K562 (cell line): ENCODE measurements at places on chromosomes 7 and 10. TPM values are rescaled to one million over a fixed set of nuclear protein-coding genes. Genes with fewer than 3 reads are reported as not detected.

ZNF277 gene
- total RNA-seq, result 18.5 and 20.3 TPM in 2 replicates

- no peaks in the 10 kb centered on the region for H3K36me3 ChIP-seq
- no peak for DNase-seq
- no peaks in the 10 kb centered on the region for H3K27me3 ChIP-seq
- H3K4me3 ChIP-seq, result no peak overlapping the region
- H3K4me1 ChIP-seq, result no peaks in the 10 kb centered on the region
Measured at GRCh38 chr10:107546986-107547385, 382.5 kb upstream of the SORCS1 start.

DNA sequence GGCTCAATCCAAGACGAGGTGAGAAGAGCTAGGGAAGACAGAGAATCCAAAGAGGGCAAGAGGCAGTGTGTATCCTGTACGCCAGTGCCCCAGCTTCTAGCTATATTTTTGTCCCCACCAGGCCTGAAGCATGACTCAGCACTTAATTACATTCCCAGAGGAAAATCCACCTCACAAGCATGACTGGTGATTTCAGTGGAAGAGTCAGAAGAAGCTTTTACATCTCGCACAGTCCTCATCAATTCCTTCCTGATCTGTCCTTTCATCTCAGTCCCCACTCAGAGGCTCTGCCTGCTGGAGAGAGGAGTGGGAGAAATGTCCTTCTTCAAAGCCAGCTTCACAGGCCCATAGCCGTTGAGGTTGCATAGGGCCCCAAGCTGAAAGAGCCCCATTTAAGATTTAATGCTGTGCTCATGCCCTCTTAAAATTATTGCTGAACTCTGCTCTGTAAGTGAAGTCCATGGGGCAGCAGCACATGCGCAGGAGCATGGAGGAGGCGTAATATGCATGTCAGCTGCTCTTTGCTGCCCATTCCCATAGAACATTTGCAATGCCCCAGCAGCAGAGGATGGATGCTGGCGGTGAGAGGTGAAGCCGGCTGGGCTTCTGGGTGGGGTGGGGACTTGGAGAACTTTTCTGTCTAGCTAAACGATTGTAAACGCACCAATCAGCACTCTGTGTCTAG is 39.0 kb upstream of the AOAH start:
- no peak overlapping the region for H3K27ac ChIP-seq
- no peaks in the 10 kb centered on the region for H3K4me1 ChIP-seq
- no peaks in the 10 kb centered on the region for H3K36me3 ChIP-seq
- no peak overlapping the region for H3K4me3 ChIP-seq
- no peak for DNase-seq

MALSU1 gene
- 100 and 101 TPM in 2 replicates for total RNA-seq

DNA sequence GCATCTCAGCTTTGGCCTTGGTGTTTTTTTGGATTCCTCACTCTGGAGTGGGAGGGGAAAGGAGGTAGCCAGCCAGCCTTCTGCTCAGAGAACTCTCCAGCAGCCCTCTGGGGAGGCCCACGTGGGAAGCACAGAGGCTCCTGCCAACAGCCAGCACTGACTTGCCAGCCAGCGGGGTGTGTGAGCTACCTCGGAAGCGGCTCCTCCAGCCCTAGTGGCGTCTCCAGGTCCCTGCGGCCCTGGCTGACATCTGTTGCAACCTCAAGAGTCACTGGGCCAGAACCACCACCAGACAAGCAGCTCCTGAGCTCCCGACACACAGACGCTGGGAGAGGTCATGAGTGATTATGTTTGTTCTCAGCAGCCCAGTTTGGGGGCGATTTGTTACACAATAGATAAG is 180.2 kb upstream of the FZD8 start:
- DNase-seq, result no peak
- H3K27me3 ChIP-seq, result no peaks in the 10 kb centered on the region
- no peaks in the 10 kb centered on the region for H3K36me3 ChIP-seq
- H3K4me3 ChIP-seq, result no peak overlapping the region
- H3K4me1 ChIP-seq, result no peaks in the 10 kb centered on the region

DNA sequence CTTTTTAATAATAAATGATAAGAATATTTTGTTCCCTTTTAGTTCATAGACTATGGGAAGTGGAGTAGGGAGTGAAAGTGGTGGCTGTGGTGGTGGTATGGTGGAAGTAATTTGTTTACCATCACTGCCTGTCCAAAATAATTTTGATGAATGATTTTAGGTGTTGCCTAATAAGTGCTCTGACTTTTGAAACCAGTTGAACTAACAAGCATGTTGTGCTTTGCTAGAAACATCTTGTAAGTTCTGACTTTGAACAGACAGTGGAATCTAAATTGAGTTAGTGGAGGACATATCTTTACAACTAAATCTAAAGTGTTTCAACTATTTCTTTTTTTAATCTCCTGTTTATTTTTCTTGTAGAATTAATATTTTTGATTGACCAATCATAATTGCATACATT is 49.7 kb downstream of the ZEB1 start:
- H3K27me3 ChIP-seq, result no peaks in the 10 kb centered on the region
- DNase-seq, result no peak
- H3K4me3 ChIP-seq, result no peak overlapping the region
- no peak overlapping the region for H3K27ac ChIP-seq
- H3K36me3 ChIP-seq, result no peaks in the 10 kb centered on the region

GRCh38 chr7:158840604-158841003 is 11.3 kb upstream of the ESYT2 start:
- H3K36me3 ChIP-seq, result no peaks in the 10 kb centered on the region
- H3K4me3 ChIP-seq, result no peak overlapping the region
- H3K27ac ChIP-seq, result no peak overlapping the region
- H3K27me3 ChIP-seq, result no peaks in the 10 kb centered on the region
- peaks cover under 1% of the 10 kb centered on the region for H3K4me1 ChIP-seq

DNA sequence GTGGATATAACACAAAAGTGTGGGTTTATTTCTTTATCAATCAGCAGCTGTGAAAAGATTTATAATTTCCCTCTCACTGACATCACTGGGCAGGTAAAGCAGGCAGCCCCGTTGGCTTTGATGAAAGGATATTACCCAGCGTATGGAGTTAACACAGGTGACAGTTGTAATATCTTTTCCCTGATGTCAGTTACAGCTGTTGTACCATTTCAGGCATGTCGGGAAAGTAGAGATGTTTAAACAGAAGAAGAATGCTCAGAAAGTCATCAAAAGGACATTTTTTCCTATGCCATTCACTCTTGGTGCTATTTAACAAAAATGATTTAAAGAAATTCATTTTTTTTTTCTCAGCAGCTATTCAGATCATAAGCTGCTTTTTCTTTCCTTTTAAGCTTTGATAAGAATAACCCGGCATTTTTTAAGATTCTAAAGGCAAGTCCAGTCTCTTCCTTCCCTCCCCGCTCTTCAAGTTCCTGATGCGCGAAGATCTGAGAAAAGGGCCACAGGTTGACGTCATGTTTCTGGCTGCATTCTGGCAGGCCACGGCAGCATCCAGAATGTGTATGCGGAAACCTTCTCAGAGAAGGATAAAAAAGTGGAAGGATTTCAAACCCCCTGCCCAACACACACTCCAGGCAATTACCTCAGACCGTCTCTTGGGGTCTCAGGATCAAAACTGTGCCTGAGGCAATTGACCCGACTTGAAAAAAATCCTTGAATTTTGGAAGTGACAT is 32.5 kb upstream of the ADAM12 start:
- no peaks in the 10 kb centered on the region for H3K36me3 ChIP-seq
- no peaks in the 10 kb centered on the region for H3K27me3 ChIP-seq
- H3K4me1 ChIP-seq, result no peaks in the 10 kb centered on the region

DNA sequence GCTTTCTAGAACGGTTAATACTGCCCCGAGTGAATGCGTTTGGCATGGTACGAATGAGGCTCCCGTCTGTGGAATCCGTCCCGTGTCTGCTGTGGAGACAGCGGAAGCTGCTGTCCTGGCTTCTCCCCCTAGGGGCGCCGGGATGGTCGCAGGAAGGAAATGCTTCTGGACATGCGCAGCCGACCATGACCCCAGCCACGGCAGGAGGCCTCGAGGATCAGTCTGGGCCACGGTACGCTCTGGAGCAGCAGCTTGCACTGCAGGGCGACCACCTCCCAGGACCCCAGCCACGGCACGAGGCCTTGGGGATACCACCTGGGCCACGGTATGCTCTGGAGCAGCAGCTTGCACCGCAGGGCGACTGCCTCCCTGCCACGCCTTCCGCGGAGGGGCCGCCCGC is 107.9 kb downstream of the CYTH3 start:
- peak; percentile 43 for DNase-seq
- H3K36me3 ChIP-seq, result peaks cover 62% of the 10 kb centered on the region; the same call in 2 of the 3 replicates
- no peaks in the 10 kb centered on the region for H3K27me3 ChIP-seq
- H3K4me3 ChIP-seq, result no peak overlapping the region
- H3K4me1 ChIP-seq, result peaks cover 26% of the 10 kb centered on the region

CCDC172 gene
- total RNA-seq, result not detected in 2 replicates

H2BK1 gene
- total RNA-seq, result not detected in 2 replicates

OR6B1 gene
- not detected in 2 replicates for total RNA-seq

CYP3A4 gene
- 0.07 and 0.18 TPM in 2 replicates for total RNA-seq

PCDH15 gene
- total RNA-seq, result not detected in 2 replicates

DNA sequence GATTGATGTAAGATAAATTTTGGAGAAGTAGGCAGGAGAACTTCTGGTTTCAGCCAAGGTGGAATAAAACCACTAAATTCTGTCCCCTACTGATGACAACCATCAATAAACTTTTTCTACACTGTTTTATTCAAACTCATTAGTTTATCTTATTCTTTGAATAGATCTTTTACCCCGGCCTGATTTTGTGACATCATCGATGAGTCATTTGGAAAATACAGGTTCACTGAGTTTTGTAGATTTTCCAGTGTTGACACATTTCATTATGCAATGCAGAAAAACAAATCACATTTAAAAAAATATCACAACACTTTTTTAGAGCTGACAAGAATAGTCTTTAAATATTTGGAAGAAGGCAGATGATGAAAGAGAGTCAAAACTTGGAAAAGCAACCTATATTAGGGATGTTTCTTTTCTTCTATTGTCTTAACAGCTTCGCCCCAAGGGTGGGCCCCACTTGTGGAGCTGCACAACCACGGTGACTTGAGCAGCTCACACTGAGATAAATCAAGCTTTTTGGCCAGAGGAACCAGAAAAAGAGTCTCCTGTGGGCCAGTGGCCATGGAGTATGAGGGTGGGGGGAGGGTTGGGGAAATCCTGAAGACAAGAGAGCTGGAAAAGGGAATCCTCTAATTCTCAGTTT is 112.8 kb downstream of the PTEN start:
- no peak overlapping the region for H3K4me3 ChIP-seq
- no peak overlapping the region for H3K27ac ChIP-seq
- no peaks in the 10 kb centered on the region for H3K36me3 ChIP-seq

DNA sequence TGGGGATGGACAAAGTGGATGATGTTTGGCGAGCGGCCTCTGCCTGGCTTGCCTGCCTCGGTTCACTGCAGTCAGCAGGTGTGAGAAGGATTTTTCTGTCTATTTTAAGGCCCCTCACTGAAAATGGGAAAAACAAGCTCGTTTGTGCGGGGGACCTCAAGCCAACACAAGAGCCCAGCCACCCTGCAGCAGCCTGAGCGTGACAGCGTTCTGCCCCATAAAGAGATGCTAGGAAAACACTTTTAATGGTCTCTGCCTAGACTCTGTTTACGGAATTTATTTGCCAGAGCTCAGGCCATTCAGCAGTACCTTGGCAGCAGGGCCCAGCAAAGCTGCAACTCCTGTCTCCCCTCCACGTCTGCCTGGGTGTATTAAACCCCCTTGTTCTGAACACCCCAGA is 131.7 kb downstream of the GRK5 start:
- H3K4me3 ChIP-seq, result no peak overlapping the region
- DNase-seq, result no peak
- H3K27ac ChIP-seq, result no peak overlapping the region
- H3K36me3 ChIP-seq, result no peaks in the 10 kb centered on the region
- peaks cover 3% of the 10 kb centered on the region; the same call in 1 of the 3 replicates for H3K4me1 ChIP-seq

TAF3 gene
- total RNA-seq, result 9.2 and 9.6 TPM in 2 replicates

GSTK1 gene
- total RNA-seq, result 169 and 186 TPM in 2 replicates

AEBP1 gene
- 0.78 and 0.87 TPM in 2 replicates for total RNA-seq

DNA sequence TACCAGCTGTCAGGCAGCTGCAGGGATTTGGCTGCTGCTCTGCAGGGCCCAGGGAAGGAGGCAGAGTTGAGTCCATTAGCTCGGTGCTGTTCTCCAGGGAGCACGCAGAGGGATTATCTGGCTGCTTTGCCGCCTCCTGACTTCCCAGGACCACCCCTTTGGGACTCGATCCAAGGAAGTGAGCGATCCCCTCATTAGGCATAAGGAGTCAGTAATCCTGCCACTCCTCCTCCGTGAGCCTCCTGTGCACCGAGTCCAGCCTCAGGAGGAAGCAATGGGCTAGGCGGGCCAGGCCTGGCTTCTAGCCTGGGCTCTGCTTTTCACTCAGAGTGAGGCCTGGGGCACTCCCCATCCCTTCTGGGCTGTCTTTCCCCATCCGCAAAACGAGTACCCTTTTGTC is 417.9 kb downstream of the RPS24 start:
- H3K36me3 ChIP-seq, result no peaks in the 10 kb centered on the region
- no peak for DNase-seq
- H3K4me3 ChIP-seq, result no peak overlapping the region
- H3K27me3 ChIP-seq, result peaks cover 43% of the 10 kb centered on the region
- H3K27ac ChIP-seq, result no peak overlapping the region
- H3K4me1 ChIP-seq, result no peaks in the 10 kb centered on the region

RADIL gene
- total RNA-seq, result 8.1 and 8.6 TPM in 2 replicates

DNA sequence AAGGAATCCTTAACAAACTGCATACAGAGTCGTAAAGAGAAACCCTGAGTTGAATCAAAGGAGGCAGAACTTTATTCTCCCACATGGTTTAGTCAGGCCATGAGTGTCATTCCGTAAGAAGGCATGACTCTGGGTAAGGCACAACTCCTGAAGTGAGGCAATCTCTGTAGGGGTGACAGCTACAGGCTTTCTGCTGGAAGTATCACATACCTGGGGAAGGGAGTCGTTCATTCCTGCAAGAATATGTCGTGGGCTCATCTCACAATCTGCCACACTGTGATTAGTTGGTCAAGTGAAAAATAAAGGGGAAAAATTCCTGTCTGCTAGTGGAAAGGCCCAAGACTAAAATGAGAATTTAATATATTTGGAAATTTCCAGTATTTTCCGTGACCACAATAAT is 392.6 kb downstream of the POM121L12 start:
- H3K4me3 ChIP-seq, result no peak overlapping the region
- H3K4me1 ChIP-seq, result no peaks in the 10 kb centered on the region
- H3K27me3 ChIP-seq, result no peaks in the 10 kb centered on the region
- no peaks in the 10 kb centered on the region for H3K36me3 ChIP-seq
- no peak overlapping the region for H3K27ac ChIP-seq

DNA sequence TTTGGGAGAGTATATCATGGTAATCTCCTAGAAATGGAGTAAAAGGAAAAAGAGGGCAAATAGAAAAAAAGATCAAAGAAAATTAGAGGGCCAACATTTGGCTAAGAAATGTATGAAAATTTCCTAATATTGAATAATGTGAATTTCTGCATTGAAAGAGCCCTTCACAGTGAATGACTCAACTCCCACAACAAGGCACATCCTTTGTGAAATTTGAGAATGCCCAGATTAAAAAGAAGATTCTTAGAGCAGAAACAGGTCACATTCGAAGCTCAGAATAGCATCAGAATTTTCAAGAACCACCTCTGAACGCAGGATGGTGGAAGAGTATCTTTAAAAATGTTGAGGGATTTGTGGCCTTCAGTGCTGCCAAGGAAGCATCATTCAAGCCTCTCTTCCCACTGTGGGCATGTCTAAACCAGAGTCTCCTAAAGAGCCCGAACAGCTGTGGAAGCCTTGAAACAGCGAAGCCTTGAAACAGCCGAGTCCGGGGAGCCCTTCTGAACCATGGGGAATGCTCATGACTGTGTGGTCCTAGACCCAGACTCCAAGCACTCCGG is 43.6 kb downstream of the GUSB start:
- H3K4me3 ChIP-seq, result no peak overlapping the region
- H3K27ac ChIP-seq, result no peak overlapping the region
- peaks cover 30% of the 10 kb centered on the region; the same call in 2 of the 3 replicates for H3K36me3 ChIP-seq
- DNase-seq, result no peak
